ENCODE measurements at places on chromosomes 2 and 18. TPM values are rescaled to one million over a fixed set of nuclear protein-coding genes. Genes with fewer than 3 reads are reported as not detected.

The DPP4 gene
- 2.0 TPM for total RNA-seq

GRCh38 chr18:22935431-22935830 lies 2.3 kb downstream of the RBBP8 start:
- no peak for DNase-seq

DNA sequence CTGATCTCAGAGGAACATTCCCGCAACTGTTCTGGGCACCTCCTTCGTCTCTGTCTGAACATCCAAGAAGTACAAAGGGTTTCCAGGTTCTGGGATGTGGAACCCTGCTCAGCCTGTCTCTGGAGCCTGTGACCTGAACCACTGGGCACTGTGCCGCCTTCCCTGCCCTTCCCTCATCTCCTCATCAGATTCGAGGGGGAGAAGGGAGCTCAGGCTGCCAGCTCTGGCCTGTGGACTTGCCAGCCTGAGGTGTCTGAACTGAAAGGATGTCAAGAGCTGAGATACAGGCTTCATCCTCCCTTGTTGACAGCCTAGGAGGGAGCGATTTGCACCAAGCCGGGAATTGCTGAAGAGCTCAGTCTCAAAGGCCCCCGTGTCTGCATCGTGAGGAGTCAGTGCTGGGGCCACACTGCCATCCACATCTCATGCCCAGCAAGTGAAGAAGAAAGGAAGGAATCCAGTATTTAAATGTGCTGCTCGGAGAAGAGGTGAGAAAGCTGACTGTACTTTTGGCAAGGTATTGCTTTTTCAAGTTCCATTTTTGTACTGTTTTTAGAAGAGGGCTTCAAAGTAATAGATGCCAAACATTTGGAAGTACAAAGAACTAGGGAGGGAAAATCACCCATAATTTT lies 12.6 kb downstream of the NEU2 start:
- no peak for DNase-seq

- no peak for DNase-seq
Measured at GRCh38 chr2:239257511-239257937, 143.3 kb downstream of the HDAC4 start.

DNA sequence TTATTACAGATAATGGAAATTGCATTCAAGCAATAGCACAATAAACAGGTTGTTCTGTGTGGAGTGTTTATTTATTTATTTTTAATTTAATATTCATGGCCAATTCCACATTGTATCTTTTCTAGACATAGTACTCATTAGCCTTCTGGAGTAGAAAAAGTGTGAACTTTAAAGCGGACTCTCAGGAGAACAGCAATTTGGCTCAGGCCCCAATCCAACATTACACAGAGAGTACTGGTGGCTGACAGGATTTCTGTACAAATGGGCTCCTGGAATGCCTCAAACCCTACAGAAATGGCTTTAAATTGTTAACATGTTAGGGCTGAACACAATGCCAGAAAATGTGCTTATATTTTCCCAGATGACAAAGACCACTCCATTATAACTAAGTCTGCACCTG lies 533.9 kb upstream of the NXPH2 start:
- no peak for DNase-seq

The PRKCE gene
- 22.8 TPM for total RNA-seq

- no peak for DNase-seq
Measured at GRCh38 chr18:33556846-33557245, 21.2 kb upstream of the ASXL3 start.

DNA sequence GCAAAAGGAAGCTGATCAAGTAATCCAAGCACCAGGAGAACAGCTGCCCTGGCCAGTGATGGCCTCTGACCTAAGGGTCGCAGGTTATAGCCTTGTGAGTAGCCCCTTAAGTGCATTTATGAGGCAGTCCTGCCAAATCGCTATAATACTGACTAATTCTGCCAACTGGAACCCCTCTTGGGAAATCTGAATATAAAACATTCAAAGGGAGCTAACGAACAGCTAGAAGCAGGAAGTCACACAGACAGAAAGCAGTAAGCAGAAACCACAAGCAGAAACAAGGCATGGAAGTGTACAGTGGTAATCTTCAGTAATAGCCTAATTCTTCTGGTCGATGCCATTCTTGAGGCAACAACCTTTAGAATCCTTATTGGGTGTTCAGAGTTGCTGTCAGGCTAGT lies 521.3 kb downstream of the METTL4 start:
- no peak for DNase-seq

The PLEKHB2 gene
- total RNA-seq, result 23.4 TPM

- DNase-seq, result no peak
Measured at GRCh38 chr18:73479477-73479876, 611.7 kb upstream of the NETO1 start.

The NLRC4 gene
- total RNA-seq, result 0.23 TPM

- DNase-seq, result no peak
Measured at GRCh38 chr2:109213646-109214433, 84.8 kb downstream of the SH3RF3 start.

The ASB18 gene
- total RNA-seq, result not detected

GRCh38 chr2:205989271-205990071 lies 96.5 kb downstream of the INO80D start:
- no peak for DNase-seq

- DNase-seq, result no peak
Measured at GRCh38 chr2:26645762-26646161, 4.6 kb upstream of the CIB4 start.

- DNase-seq, result no peak
Measured at GRCh38 chr2:239008677-239009588, 161.0 kb downstream of the TWIST2 start.

DNA sequence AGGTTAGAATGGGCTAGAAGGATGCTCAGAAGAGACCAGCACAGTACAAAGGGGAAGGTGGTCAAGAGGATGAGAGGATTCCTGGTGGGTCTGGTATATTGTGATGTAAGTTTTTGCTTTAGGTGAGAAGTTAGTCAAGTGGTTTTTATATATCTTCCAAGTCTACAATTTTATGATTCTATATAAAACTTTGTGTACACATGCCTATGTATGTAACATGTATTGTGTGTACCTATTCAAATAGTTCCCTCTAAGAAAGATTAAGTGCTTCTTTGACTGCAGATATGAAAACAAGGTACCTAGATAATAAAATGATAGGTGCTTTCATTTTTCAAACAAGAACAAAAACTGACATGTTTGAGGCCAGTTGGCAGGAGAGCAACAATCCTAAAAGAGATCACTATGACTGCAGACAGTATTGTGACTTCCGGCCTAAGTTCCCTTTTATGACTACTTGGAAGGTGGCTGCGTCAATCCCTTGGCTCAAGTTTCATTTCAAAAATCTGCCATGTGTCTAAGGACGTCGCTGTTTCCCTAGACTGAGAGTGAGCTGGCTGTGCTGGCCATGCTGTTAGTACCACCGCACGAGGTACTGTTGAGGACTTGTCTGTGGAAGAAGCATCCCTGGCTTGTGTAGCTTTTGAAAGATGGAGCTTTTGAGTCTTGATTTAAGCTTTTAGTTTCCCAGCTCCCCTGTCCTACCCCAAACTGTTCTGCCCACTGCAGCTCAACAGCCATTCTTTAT lies 123.1 kb downstream of the PRPF40A start:
- DNase-seq, result no peak

GRCh38 chr2:216692636-216693413 lies 2.5 kb downstream of the IGFBP5 start:
- peak; percentile 90 for DNase-seq

GRCh38 chr2:11303290-11304013 lies 41.0 kb downstream of the ROCK2 start:
- no peak for DNase-seq

- DNase-seq, result no peak
Measured at GRCh38 chr2:135829378-135830135, 7.4 kb downstream of the LCT start.

DNA sequence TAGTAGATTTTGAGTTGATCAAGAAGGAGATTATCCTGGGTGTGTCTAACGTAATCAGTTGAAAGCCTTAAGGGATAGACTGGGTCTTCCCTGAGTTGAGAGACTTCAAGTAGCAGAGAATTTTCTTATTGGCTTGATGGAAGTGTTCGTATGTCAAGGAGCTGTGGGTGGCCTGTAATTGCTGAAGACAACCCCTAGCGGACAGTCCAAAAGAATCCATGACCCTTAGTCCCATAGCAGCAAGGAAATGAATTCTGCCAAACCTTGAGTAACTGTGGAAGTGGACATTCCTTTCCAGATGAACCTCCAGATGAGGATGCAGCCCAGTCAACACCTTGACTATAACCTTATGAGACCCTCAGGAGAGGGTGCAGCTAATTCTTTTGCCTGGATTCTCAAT lies 786.3 kb downstream of the SOCS6 start:
- no peak for DNase-seq

DNA sequence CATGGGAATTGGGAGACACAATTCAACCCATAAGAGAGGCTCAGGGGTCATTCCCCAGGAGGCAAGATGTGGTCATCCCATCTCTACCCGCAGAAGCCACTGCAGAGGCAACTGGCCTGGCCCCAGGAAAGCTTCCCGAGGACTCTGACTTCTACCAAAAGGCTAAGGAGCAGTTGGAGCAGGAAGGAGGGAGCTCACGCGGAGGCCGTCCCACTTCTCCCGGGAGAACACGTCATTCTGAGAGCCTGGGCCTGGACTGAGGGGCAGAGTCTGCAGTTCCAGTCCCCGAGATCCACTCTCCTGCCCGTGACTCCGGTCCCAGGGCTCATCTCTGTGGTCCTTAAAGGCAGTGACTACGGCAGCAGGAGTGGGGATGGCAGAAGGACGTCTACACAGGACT lies 69.0 kb upstream of the TAF1B start:
- DNase-seq, result no peak

The COL3A1 gene
- 264 TPM for total RNA-seq

The EGR4 gene
- total RNA-seq, result not detected

The USP40 gene
- 37.3 TPM for total RNA-seq

DNA sequence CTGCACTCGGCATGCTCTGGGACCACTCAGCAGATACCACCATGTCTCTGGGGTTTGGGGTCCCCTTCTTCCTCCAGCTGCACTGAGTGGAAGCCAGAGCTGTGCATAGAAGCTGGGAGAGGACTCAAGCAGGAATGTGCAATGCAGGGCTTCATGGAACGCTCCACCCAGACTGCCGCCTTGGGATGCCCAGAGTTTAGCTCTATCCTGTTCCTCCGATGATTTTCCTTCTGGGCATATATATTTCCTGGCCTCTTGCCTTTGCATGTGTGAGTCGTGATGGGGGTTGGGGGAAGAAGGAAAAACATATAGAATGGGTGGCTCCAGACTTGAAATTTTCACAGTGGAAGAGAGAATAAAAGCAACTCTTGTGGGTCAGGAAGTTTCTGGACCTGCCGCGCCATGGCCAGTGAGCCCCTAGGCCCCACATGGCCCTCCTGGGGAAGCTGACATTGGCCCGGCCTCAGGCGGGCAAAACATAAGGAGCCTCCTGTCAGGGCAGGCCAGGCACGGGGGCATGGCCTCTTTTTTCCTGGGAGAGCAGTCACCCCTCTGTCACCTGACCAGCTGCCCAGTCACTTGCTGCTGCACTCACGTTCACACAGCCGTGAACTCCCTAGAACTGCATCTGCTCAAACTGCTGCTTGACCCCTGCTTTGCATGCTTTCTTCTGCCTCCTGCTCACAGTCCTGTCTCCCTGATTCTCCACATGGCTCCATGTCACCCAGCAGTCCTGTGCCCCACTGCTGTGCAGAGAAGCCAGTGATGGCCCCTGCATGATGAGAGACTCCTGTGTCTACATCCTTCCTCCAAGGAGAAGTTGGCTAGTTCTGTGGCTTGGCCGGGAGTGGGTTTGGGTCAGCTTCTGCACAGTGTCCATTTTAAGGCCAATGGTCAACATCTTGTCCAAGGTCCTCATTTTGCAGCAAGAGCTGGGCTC lies 197.8 kb downstream of the CTIF start:
- DNase-seq, result no peak

DNA sequence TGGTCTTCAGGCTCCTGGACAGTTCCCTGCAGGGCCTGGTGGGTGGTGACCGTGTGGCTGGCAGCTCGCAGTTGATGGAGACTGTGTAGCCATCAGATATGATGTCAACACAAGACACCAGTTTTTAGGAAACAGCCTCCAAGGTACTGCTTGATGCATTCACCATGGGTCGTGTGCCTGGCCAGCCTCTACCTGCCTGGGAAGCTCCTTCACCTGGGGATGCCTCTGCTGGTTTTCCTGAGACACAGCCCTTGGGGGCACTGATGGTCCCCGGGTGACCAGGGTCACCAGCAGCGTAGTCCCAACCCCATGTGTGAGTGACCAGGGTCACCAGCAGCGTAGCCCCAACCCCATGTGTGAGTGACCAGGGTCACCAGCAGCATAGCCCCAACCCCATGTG lies 33.6 kb upstream of the KCNG2 start:
- no peak for DNase-seq

DNA sequence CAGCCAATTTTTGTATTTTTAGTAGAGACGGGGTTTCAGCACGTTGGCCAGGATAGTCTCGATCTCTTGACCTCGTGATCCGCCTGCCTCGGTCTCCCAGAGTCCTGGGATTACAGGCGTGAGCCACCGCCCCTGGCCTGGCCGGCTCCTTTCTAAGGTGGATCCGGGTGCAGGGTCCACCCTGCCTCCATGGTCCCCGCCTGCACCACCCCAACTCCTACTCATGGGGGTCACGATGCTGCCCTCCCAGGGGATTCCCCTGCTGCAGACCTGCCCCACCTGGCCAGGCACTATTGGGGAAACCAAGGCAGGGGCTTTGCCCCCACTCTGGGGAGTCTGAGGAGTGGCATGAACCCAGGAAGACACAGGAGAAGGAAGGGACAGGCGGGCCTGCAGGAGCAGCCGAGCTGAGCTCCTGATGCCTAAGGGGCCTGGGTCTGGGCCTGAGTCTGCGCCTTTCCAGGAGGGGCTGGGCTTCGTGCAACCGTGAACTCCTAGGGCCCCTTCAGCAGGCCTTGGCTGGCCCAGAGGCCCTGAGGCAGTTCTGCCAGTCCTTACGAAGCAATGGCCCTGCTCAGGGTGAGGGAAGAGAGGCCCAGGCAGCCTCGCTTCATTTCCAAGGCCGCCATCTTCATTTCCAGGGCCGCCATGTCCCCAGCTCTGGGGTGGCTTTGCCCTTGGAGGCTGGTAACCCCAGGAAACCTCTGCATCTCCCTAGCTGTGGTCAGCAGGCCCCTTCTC lies 67.2 kb upstream of the SMAD7 start:
- DNase-seq, result no peak

DNA sequence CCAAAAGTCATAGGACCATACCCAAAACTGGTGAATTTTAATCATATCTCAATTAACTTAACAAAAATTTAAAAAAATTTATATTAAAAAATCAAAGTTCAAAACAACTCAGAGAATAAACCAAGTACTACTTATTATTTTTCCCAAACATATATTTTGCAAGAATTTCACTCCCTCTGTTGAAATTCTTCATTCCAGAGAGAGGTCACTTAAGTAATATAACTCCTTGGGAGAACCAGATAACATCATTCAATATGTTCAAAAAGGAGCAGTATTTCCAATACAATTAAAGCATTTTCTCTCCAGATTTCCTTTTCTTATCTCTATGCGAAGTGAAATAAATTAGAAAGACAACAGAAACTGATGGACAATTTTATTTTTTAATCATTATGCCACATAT lies 165.9 kb upstream of the RND3 start:
- no peak for DNase-seq

DNA sequence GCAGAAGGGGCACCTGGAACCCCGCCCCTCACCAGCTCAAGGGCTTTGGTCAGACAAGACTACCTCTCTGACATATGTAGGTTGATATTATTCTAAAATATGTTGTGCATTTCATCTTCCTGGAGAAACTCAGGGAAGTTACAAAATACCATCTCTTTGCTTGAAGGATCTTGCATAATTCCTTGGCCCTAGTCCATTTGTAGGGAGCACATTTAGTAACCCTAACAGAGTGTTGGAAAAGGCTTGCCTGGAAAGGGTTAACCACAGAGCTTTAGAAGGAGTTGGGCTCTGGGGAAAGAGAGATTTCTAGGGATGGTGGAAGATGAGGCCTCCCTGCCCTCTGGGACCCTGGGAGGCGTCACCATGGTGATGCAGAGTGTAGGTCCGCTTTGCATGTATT lies 143.0 kb upstream of the SLC1A4 start:
- DNase-seq, result no peak

The MPP4 gene
- not detected for total RNA-seq
